ENCODE measurements at places on chromosomes 5 and 9. TPM values are rescaled to one million over a fixed set of nuclear protein-coding genes. Genes with fewer than 3 reads are reported as not detected.
A peak's percentile ranks its signal among the peaks of the same experiment; 100 is the strongest.

PCDHB10 gene
- 1.5 TPM for total RNA-seq

PRUNE2 gene
- 37.5 TPM for total RNA-seq

SAXO1 gene
- not detected for total RNA-seq

WNT8A gene
- total RNA-seq = not detected

GABBR2 gene
- 0.41 TPM for total RNA-seq

STC2 gene
- 17.5 TPM for total RNA-seq

UBE2QL1 gene
- total RNA-seq = 7.8 TPM

BHMT2 gene
- 21.5 TPM for total RNA-seq

PCDHGC5 gene
- 1.7 TPM for total RNA-seq

PDE6A gene
- 0.16 TPM for total RNA-seq

ANKRD33B gene
- total RNA-seq = 2.0 TPM

NOTCH1 gene
- total RNA-seq = 22.7 TPM

CCDC180 gene
- 1.6 TPM for total RNA-seq

DNA sequence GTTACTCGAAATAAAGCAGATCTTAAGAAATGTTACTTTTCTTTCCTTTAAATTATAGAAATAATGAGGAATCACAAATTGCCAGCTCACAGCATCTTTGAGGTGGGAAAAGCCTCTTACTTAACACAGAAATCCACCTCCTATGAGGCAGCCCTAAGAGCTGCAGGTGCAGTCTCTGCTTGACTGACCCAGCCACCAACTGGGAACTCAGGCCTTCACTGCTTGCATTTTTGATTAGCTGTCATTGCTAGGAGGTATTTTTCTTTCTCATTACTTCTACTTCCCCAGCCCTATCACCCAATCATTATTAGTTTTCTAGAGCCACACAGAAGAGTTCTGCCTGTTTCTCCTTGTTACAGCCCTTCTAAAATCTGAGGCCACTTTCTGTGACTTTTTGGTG, 416.5 kb upstream of the KLF4 start:
- DNase-seq = no peak

- DNase-seq = peak; percentile 95
These were observed 3.1 kb downstream of the ARRDC3 start for GRCh38 chr5:91379914-91380490.

DNA sequence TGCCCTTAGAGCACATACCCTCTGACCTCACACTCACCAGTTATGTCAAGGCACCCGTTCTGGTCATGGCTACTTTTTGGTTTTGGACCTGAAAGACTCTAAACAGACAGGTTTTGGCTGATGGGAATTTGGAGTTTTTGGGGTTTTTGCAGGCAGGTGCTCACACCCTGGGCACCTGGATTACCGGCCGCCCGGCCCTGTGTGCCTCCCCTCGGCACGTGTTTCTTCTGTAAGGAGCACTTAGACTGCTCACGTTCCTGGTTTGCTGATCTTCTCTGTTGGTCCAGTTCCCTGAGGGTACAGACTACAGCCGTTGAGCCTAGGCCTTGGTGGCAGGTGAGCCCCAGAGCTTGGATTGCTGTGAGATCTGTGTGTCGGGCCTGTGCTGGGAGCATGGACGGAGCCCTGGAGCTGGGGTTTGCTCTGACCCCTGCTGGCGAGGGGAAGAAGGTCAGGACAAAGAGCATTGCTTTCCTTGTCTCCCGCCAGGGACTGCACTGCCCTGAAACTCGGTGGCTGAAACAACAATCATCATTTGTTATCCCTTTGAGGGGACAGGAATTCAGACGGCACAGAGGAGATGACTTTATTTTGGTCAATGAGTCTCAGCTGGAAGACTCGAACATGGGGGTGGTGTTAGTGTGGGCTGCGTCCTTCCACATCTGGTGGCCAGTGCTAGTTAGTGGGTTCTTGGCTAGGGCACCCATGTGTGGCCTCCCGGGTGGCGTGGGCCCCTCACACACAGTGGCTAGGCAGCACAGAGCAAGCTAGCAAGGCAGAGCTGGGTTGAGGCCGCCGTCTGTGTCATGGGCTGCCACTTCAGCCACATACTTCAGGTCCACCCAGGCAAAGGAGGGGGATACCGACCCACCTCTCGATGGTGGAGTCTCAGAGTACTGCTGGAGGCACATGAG, 76.4 kb downstream of the EHMT1 start:
- DNase-seq = peak; percentile 45

DNA sequence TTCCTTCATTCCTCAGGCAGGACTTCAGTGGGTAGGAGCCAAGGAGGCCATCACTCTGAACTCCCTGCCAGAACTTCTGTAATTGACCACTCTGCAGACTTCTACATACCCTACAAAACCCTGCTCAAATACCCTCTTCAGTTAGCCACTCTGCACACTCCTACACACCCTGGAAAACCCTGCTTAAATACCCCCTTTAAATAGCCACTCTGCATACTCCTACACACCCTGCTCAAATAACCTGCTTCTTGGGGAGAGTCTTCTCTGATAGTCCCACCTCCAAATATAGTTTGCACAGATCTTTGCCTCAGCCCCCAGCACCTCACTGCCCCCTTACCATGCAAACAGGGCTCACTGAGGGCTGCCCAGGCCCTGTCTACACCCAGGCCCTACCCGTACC, 18.6 kb upstream of the CARD19 start:
- DNase-seq = no peak

DNA sequence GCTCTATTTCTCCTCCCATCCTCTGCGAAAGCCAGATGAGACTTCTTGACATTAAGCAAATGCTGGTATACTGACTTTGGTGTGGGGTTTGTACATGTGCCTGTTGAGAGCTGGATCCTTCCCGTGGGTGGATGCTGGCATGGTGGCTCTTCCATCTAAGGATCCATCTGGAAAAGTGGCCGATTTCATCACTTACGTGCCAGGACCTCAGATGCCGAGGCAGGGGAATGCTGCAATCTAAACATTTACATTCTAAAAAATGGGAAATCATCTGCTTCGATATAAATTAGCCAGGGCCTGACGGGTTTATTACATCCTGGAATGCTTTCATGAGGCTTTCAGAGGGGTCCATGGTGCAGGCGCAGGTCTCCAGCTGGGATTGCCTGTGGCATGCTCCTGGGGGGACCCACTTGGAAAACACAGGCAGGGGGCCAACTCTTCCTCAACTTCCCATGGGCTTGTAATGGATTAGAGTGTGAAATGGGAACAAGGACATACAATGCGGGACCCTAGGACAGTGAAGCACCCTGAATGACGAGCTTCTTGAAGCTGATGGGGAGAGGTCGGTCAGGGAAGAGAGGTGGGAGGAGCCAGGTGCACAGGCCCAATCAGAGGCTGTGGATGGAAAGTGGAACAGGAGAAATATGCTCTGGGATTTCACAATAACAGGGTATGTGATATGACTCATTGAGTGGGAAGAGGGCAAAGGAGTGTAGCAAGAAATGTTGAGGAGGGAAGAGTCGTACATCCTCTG, 105.5 kb upstream of the PITX1 start:
- no peak for DNase-seq

DNA sequence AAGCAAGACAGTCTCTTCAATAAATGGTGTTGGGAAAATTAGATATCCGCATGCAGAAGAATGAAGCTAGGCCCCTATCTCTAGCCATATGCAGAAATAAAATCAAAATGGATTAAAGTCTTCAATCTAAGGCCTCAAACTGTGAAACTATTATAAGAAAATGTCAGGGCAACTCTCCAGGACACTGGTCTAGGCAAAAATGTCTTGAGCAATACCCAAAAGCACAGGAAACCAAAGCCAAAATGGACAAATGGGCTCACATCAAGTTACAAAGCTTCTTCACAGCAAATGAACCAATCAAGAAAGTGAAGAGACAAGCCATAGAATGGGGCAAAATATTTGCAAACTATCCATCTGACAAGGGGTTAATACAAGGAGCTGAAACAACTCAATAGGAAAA, 338.8 kb downstream of the NNT start:
- DNase-seq = no peak

DNA sequence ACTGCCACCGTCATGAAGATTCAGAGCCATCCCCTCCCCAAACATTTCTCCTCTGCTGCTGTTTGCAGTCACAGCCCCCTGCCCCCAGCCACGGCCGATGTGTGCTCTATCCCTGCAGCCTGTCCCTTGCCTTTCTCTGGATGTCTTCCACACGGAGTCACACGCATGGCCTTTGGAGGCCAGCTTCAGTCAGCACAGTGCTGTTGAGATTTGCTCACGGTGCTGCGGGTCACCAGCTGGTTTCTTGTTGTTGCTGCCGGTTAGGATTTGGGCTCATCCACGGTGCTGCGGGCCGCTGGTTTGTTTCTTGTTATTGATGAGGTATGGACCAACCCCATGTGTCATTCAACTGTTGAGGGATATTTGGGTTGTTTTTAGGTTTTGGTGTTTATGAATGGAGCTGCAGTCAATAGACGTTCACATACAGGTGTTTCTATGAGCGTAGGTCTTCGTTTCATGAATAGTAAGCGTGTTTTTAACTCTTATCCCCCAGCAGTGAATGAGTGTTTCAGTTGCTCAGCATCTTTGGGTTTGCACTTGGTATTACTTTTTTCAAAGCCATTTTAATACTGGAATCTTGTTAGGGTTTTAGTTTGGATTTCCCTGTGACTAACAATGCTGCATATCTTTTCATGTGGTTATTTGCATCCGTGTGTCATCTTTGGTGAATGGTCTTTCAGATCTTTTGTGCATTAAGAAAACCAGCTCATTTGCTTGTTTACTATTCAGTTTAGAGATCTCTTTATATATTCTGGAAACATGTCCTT, 57.6 kb downstream of the AHRR start:
- DNase-seq = no peak

DNA sequence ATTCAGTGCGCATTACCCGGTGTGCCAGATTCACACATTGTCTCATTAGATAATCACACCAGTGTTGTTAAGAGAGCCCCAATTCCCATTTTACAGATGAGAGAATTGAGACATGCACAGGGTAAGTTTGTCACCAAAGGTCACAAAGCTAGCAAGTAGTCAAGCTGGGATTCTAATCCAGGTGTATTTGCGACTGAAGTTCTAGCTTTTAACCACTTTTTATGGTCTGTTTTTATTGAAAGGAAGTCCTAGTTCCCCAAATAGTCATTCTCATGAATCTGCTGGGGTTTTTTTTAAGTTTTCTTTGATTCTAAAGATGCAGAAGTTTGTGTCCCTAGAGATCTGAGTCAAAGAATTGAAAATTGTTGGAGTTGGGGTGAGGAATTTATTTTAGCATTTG, 136.5 kb downstream of the DPYSL3 start:
- DNase-seq = no peak

GRCh38 chr5:153358315-153358976, 132.0 kb upstream of the GRIA1 start:
- no peak for DNase-seq

DNA sequence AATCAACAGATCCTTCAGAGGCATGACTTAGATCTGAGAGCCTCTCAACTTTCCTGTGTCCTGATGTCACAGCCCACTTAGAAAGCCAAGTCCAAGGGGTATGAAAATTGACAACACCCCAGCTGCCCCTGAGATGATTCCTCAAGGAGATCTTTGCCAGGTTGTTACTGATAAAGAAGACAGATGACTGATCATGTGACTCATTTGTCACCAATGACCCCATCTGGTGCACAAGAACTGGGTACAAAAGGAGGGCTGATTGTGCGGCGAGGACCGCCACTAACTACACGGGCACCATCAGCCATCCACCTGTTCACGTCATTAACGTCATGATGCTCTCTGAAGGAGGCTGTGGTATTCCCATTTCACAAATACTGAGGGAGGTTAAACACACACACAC, 583.2 kb upstream of the KLF4 start:
- DNase-seq = no peak

- no peak for DNase-seq
These were observed 343.7 kb downstream of the EBF1 start for GRCh38 chr5:158755986-158756385.

DNA sequence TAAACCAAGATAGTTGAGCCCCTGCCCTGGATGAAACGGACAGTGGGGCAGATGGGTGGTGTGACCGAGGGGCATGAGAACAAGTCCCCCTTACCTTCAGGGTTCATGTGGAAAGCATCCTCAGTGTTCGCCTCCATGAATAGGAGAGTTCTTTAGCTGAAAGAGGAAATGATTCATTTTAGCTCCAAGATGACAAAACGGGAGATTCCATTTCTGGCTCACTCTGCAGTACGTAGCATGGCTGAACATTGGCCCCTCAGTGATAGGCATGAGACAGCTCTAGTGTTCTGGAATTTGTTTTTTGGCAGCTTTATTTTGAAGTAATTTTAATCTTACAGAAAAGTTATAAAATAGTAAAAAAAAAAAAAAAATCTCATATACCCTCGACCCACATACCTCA, 70.2 kb upstream of the AGXT2 start:
- DNase-seq = no peak

- DNase-seq = no peak
These were observed 1397.8 kb downstream of the PTPRD start for GRCh38 chr9:9215050-9215449.

- peak; percentile 49 for DNase-seq
These were observed 49.7 kb upstream of the LHFPL2 start for GRCh38 chr5:78698191-78698791.

- DNase-seq = no peak
These were observed 162.8 kb downstream of the PIK3R1 start for GRCh38 chr5:68378204-68378820.

- no peak for DNase-seq
These were observed 12.0 kb downstream of the GDF9 start for GRCh38 chr5:132854301-132854700.

DNA sequence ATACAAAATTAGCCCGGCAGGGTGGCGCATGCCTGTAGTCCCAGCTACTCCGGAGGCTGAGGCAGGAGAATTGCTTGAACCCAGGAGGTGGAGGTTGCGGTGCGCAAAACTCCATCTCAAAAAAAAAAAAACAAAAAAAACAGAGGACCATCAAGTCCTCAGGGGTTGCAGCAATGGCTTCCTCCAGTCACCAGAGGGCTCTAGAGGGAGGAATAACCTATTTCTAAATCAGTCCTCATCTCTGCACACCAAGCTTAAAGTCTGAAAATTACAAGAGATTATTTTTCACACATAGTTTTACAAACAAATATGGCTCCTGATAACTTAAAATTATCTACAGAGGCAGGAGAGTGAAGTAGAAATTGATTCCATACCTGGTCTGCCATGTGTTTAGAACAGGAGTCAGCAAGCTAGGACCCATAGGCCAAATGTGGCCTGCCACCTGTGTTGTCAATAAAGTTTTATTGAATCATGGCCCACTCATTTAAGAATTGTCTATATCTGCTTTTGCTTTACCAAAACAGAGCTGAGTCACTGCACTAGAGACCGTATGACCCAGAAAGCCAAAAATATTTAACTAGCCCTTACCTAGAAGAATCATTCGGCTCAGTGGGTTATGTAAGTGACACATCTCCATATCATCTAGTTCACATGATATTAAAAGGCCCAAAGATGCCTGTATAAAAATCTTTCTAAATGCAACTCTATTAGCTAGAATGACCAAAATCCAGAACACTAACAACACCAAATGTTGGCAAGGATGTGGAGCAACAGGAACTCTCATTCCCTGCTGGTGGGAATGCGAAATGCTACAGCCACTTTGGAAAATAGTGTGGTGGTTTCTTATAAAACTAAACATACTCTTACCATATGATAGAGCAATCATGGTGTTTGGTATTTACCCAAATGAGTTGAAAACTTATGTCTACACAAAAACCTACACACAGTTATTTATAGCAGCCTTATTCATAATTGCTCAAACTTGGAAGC, 207.7 kb downstream of the FRMD3 start:
- no peak for DNase-seq

All from left cardiac atrium (tissue), 4 donors.